ENCODE measurements at places on chromosomes 11 and 22.

GRCh38 chr22:17921871-17922821, 102.2 kb downstream of the MICAL3 start:
- no peak for DNase-seq

- DNase-seq = no peak
Measured at GRCh38 chr11:73194034-73194507, 24.0 kb upstream of the P2RY2 start.

DNA sequence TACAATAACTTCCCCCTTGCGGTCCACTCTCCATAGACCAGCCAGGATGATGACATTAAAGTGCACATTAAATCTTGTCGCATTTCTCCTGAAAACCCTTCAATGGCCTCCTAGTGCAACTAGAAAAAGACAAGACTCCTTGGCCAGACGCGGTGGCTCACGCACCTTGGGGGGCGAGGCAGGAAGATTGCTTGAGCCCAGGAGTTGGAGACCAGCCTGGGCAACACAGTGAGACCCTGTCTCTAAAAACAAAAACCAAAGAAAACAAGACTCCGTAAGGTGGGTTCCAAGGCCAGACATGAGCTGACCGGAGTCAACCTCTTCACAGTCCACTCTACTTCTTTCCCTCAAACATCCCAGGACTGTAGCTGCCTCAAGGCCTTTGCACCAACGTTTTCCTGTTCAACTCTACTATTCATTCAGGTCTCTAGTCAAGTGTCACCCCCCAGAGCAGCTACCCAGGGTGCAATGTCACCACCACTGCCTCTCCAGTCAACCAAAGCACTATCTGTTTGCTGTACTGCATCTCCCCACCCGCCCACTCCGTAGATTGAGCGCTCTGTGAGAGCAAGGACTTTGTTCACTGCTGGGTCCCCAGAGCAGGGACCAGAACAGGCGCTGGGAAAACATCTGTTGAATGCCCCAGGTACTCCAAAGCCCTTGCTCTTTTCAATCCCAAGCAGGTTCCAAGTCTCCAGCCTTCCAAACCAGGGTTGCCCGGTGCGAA, 739 bp downstream of the ZMAT5 start:
- no peak for DNase-seq

DNA sequence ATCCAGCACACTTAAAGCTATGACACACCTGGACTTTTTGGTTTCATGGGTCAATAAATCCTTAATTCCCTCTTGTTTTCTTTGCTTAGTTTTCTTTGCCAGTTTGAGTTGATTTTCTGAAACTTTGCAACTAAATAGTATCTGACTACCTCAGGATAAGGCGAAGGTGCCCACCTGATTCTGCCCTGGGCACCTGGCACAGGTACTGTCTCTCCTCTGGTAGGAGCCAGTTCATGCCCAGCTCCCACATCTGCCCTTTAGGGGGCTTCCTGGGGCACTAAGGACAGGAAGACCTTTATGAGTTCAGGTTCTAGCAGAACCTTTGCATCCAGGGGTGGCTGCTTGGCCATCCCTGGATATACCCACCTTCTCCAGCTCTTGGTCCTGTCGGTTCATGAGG, 19.6 kb upstream of the KCNJ11 start:
- no peak for DNase-seq

GRCh38 chr11:102522312-102523188, 8.0 kb downstream of the MMP7 start:
- no peak for DNase-seq

DNA sequence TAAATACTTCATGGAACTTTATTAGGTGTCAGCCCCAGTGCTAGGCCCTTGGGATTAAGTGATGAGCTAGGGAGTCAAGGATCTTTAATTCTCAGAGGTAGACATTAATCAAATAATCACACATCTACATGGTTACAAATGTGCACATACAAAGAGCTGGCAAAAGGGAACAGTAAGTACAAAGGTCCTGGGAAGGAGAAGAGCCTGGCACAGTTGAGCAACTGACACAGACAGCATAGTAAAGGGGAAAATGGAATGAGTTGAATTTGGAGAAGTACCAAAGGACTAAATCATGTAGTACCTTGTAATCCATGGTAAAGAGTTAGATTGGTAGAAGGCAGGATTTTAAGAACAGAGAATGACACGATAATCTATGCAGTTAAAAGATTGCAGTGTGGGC, 116.3 kb downstream of the APIP start:
- DNase-seq = no peak

DNA sequence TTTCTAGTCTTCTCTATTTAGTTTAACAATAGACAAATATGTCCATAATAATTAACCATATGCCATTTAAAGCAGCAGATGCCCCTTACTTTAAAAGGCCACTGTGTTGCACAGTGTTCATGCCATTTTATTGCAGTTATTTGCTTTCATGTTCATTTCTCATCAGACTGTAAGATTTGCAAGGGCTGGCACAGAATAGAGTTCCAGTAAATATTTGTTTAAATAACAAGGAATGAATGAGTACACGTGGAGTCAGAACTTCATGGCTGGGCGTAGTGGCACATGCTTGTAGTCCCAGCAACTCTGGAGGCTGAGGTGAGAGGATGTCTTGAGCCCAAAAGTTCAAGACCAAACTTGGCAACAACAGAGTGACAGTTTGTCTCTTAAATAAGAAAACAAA, 1228.6 kb downstream of the LRRC4C start:
- no peak for DNase-seq

DNA sequence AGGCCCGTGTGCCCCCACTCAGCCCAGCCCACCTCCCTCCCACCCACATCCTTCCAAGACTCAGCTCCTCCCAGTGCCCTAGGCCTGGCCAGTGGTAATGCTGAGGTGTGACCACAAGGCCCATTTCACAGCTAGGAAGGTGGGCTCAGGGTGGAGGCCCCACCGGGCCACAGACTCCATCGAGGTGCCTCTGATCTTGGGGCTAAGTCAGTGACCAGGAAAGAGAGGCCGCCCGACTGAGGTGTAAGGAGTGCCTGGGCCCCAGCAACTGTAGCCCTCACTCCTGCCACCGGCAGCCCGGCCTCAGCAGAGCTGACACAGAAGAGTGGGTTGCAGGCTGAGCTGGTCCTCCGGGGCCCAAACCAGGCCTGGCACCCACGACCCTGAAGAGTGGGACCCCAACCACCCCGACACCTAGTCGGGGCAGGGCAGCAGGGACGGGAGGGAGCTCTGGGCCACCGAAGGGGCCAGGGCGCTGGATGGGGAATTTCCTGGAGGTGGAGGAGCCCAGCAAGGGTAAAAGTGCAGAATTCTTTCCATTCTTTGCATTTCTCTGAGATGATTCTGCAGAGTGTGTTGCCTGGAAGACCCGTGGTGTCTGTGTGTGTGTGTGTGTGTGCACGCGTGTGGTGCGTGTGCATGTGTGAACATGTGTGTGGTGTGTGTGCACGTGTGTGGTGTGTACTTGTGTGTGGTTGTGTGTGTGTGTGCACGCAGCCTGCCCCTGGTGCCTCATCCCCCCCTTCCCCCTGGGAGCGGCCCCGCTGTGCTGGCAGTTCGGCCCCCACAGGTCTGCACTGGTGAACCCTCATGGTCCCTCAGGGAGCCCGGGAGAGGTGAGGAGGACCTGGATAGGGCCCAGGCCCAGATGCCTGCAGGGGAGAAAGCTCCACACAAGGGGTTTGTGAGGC, 8.3 kb upstream of the PIM3 start:
- DNase-seq = peak; percentile 93

DNA sequence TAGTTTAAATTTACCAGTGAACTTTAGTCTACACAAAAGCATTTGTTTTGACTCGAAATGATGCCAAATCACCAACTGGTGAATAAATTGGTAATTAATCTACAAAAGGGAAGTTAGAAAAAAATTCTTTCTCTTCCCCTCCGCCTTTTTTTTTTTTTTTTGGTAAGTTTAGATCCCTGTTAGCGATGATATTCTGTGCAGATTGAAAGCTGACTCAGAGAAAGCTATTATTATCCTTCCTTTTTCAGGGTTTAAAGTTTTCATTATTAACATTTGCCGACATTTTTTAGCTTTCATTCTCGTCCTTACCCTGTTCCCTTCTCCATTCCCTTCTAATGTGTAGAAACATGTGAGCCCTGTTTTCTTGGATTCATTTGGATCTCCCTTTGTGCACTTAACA, 16.8 kb upstream of the NUP160 start:
- peak; percentile 25 for DNase-seq

GRCh38 chr11:27118371-27118770, 77.8 kb downstream of the BBOX1 start:
- DNase-seq = peak; percentile 36

DNA sequence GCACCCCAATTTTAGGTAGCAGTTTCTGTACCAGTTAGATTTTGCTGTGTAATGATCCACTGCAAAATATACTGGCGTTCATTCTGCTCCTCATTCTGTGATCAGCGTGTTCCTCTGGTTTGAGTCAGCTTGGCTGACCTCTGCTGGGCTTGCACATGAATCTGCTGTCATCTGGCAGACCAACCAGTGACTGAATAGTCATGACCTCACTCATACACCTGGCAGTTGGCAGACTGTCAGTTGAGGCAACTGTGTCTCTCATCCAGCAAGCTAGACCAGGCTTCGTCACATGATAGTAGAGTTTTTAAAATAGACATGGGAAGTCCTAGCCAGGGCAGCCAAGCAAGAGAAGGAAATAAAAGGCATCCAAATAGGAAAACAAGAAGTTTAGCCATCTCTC, 316.3 kb upstream of the LARGE1 start:
- DNase-seq = no peak

GRCh38 chr11:60363542-60364470, 14.5 kb upstream of the MS4A7 start:
- peak; percentile 34 for DNase-seq

DNA sequence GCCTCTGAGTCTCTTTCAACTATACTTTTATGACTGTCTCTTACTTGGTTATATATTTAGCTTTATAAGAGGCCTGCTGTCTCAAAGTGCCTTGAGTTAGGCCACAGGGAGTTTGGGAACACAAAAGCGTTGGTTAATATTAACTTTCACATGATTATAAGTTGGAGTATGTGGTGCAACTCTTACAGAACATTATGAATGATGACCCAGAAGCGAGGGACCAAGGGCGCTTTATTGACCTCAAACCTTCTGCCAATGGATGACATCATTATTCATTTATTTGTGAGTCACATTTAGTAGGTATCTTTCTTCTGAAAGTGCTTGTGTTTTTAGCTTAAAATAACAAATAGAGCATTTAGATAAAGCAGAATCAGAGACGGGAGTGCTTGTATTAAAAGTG, 298.0 kb upstream of the ZC3H12C start:
- no peak for DNase-seq

- peak; percentile 45 for DNase-seq
Measured at GRCh38 chr22:22877523-22878210, 9.9 kb upstream of the IGLL5 start.
